AG20443 (cell line): ENCODE measurements at places on chromosomes 5 and 9.

GRCh38 chr9:114525513-114525912 is 20.2 kb upstream of the WHRN start:
- DNase-seq, result peak; percentile 84

- DNase-seq, result no peak
Measured at GRCh38 chr9:110728058-110728457, 59.5 kb downstream of the MUSK start.

- no peak for DNase-seq
Measured at GRCh38 chr5:39654715-39655114, 229.9 kb upstream of the DAB2 start.

DNA sequence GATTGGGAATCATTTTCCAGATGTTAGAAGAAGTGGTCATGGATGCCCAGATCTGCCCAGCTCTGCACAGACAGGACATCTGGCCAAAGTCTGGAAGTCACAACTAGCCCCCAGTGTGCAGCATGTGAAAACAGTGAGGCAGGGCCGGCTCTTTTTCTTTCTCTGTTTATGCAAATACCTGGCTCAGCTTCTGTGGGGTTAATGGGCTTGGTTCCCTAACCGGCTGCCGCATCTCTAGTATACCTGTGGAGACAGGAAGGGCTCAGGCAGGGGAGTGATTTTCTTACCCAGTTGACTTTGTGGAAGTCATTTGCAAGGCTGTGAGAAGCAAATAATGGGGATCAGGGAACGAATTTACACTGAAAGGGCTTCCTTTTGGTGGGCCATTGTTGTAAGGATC is 254.8 kb upstream of the PANK3 start:
- no peak for DNase-seq

- no peak for DNase-seq
Measured at GRCh38 chr5:148848393-148849031, 22.1 kb downstream of the ADRB2 start.

- peak; percentile 28 for DNase-seq
Measured at GRCh38 chr5:176959051-176959450, 47.5 kb downstream of the UIMC1 start.

DNA sequence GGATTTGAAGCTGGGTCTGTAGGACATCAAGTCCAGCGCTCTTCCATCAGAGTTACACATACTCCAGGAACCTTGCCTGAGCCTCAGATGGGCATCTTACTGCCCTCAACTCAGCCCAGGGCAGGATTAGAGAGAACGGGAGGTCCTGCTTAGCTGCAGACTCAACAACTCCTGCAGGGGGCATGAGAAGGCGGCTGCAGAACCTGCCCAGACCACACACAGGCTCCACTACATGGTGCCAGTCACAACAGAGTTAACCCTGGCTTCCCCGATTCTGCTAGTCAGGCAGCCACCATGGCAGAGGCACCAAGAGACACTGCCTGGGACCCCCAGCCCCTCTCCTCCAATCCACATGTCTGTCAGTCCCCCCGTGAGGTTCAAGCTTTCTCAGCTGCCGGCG is 23.9 kb upstream of the CPLX2 start:
- peak; percentile 26 for DNase-seq

GRCh38 chr5:89449392-89450148 is 566.6 kb upstream of the MEF2C start:
- no peak for DNase-seq

DNA sequence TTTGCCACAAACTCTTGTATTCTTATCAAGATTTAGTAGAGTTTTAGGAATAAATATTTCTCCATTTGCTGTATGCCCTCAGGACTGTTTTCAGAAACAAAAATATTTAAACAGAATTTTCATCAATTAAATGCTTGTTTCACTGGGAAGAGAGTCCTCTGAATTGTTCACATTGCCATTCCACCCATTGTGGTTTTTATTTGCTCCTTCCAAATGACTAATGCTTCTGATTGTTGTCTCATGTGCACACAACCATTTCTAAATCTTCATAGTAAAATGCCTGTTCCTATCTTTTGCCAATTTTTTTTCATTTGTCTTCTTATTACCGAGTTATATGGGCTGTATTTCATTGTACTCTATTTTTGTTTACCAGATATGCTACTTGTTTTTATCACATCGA is 10.6 kb downstream of the MARCOL start:
- no peak for DNase-seq

DNA sequence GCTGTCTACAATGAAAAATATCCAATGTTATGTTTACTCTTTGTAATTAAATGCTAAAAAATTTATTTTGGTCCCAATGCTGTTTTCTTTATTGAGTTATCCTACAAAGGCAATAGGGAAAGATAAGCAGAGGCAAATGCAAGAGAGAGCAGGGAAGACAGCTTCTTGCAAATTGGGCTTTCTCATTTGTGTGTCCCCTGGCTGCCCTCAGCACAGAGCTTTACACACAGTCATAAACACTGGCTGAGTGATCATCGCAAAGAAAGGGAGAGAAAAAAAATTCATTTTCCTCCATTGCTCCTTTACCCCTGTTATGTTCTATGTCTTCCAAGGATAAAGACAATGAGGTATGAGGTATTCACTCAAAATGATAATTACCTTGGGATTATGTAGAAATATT is 2.3 kb upstream of the TSSK1B start:
- no peak for DNase-seq

DNA sequence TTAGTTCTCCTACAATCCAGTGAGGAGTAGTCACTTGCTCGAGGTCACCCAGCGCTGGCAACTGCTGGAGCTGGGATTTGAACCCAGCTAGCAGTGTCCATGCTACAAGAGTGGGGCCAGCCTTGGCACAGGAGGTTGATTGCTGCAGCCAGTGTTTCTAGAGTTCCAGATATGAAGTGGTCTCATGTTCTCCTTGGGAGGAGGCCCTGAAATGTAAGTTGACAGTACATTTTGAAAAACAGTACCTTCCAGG is 802 bp downstream of the CCDC107 start:
- peak; percentile 51 for DNase-seq

GRCh38 chr5:32563614-32564013 is 21.7 kb upstream of the SUB1 start:
- DNase-seq, result no peak
